ENCODE measurements at places on chromosomes 4 and X.

- no peak for DNase-seq
Measured at GRCh38 chr4:179372242-179372641, 1930.0 kb upstream of the AGA start.

DNA sequence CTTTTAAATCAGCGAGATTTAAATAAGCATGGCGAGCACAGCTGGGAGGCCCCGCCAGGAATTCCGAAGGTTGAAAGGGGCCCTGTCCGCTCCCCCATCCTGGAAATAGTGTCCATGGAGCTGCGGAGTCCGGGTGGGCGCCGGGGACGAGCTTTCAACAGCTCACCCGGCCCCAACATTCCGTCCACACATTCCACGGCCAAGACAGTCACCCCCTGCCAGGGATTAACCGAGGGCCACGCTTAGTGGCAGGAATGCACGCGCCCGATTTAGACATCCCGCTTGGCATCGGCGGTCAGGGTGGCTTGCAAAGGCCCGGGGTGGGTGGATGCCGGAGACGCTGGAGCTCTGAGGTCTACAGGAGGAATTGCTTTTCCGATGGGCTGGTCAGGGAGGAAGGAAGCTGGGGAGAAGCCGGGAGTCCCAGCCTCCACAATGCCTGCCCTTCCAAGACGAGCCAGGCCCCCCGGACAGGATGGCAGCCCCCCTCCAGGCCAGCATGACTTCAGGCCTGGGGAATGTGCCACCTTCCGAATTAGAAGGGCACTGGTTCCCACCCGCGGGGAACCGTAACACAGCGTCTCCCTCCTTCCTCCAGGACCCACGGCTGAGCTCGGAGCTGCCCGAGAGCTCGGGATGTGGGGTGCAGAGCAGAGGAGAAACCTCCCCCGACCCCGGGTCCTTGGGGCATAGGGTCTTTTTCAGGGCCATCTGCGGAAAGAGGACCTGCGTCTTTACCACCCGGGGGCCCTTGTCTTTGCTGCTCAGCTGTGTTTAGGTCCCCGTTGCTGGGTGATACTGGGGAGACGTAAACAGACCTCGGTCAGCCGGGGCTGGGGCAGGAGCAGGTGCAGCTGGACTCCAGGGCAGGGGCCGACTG is 26.9 kb upstream of the PPP2R3B start:
- peak; percentile 2 for DNase-seq

- no peak for DNase-seq
Measured at GRCh38 chr4:77911842-77912450, 49.3 kb downstream of the MRPL1 start.

DNA sequence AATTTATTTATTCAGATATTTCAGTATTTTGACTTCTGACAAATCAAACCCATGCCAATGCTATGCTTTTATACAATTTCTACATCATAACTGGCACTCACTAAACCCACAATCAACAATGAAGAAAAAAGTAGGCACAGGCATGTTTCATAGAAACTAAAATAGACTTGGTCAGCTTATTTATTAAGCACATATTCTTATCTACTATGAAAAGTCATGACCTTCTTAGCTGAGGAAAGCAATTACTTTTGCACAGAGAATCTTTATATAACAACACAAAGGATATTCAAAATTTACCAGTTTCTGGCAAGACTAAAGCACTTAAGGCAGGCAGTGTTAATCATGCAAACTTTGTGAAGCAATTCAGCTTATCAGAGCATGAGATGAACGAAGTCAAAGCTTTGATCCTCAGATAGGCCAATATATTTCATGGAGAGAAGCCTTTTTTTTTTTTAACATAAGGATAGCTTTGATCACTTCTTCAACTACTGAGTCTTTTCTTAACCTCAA is 490.6 kb downstream of the INPP4B start:
- DNase-seq = no peak

- DNase-seq = no peak
Measured at GRCh38 chr4:149884046-149884445, 68.4 kb upstream of the IQCM start.

GRCh38 chr4:107757283-107757682 is 37.2 kb upstream of the PAPSS1 start:
- DNase-seq = no peak

DNA sequence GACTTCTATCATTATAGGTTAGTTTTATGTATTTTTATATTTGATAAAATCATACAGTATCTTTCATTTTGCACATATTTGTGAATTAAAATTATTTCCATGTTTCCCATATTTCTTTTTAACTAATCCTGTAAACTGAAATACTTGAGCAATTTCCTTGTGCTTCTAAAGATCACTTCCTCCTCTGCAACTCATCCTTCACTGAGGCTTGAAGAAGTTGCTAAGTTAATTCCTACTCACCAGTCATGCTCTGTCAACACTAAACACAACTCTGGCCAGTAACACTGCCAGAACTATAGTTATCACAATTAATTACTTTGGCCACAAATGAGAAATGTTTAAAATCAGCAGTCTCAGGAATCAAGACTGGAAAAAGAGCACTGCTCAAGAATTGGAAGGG is 6.7 kb downstream of the SPATA4 start:
- DNase-seq = no peak

DNA sequence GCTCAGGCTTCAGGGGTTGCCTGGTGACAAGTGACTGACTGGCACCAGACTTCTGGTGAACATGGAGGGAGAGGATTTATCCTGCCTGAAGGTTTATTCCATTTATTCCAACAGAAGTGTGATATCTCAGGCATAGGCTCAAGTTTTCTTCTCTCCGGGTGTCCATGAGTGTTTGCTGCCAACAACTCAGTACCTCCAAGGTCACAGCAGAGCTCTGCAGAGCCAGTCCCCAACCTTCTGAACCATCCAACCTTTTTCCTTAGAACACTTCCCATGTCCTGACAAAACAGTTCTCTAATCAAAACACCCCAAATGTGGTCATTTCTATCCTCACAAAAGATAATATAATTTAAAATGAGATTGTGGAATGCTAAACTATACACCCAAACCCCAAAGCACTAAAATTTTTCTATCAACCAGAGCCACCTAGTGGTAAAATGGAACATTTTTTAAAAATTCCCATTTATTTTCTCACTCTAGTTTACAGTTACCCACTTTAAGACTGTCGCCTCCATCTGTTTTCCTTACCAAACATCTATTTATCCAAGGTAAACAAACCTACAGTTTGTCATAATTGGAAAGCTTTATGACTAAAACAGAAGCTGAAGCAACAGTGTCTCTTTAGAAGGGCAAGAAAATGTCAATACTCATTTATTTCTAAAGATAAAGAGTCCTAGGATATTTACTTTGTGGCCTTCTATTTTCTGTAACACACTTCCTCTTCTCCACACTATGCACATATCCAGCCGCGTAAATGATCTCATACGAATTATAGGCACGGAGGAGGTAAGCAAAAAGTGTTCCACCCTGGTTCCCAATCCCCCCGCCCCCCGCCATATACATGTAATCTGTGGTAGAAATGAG is 39.5 kb downstream of the TMEM154 start:
- no peak for DNase-seq

GRCh38 chr4:110487873-110488272 is 11.9 kb downstream of the ENPEP start:
- DNase-seq = no peak

DNA sequence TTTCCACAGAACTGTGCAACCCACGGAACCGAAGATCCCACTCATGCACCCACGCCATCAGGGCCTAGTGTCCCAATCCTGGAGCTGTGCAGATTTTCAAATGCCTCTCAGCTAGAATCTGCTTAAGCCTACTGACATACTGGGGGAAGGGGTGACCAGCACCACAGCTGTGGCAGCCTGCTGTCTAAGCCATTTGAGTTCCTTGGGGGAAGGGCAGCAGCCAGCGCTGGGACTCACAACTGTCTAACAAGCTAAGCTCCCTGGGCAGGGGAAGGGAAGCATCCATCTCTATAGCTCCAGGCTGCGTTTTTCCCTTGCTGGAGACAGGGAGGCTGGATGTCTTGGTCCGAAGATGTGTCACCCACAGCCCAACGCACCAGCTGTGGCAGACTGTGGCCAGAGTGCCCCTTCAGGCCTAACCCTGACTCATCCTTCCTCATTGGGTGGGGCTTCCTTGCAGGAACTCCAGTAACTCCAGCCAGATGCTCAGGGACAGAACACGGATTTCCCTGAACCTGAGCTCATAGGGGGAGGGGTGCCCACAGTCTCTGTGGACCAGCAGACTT is 194.8 kb downstream of the CHRDL1 start:
- DNase-seq = no peak

GRCh38 chr4:7944599-7945220 is 5.0 kb upstream of the AFAP1 start:
- DNase-seq = no peak

- no peak for DNase-seq
Measured at GRCh38 chrX:122770581-122770980, 413.5 kb upstream of the GRIA3 start.

DNA sequence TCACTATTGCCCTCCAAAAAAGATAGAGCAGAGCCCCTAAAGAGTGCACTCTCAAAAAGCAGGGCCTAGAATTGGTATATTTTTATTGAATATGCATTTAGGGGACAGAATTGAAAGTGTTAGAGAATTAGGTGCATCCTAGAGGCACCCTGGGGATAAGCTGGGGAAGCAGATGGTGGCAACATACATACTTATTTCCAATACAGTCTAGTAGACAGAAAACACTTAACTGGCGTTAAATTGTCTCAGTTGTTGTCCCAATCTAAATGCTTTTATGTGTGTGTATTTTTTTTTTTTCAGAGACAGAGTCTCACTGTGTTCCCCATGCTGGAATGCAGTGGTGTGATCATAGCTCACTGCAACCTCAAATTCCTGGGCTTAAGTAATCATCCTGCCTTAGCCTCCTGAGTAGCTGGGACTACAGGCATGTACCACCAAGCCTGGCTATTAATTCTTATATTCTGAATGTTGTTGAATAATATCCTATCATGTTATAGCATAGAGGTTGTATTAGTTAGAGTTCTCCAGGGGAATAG is 481.8 kb downstream of the GRXCR1 start:
- DNase-seq = no peak

- no peak for DNase-seq
Measured at GRCh38 chrX:57227691-57228090, 58.8 kb upstream of the FAAH2 start.

DNA sequence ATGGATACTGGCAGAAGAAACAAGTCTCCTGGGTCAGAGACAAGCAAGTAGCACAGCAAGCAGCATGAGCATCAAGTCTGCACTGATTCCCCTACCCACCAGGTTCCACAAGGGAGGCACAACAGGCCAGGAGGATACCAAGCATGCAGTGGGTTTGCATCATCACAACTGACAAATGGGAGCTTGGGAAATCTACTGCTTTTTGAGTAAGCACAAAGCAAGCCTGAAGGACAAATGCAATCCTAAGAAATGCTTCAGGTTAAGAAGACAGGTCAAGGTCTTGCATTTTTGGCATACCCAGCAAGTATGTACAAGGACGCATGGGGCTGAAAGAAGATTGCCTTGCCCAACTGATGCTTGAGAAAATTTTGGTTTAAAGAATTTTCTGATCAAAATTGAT is 279.6 kb downstream of the PDGFC start:
- no peak for DNase-seq

GRCh38 chr4:110059556-110060191 is 138.7 kb downstream of the ELOVL6 start:
- DNase-seq = no peak

GRCh38 chr4:146462251-146462650 is 59.5 kb downstream of the SLC10A7 start:
- no peak for DNase-seq

- no peak for DNase-seq
Measured at GRCh38 chr4:54540931-54541330, 116.8 kb upstream of the KIT start.

- DNase-seq = no peak
Measured at GRCh38 chr4:54746218-54746617, 88.5 kb downstream of the KIT start.
